Body of pancreas (tissue), 4 donors: ENCODE measurements at places on chromosomes 12 and 14.
A peak's percentile ranks its signal among the peaks of the same experiment; 100 is the strongest.

- no peaks in the 10 kb centered on the region for H3K4me1 ChIP-seq
- no peaks in the 10 kb centered on the region for H3K27me3 ChIP-seq
- no peak overlapping the region for H3K4me3 ChIP-seq
- H3K36me3 ChIP-seq = no peaks in the 10 kb centered on the region
- no peak overlapping the region for H3K27ac ChIP-seq
- DNase-seq = no peak
Observed at GRCh38 chr14:37369425-37369824, 171.7 kb downstream of the MIPOL1 start.

DNA sequence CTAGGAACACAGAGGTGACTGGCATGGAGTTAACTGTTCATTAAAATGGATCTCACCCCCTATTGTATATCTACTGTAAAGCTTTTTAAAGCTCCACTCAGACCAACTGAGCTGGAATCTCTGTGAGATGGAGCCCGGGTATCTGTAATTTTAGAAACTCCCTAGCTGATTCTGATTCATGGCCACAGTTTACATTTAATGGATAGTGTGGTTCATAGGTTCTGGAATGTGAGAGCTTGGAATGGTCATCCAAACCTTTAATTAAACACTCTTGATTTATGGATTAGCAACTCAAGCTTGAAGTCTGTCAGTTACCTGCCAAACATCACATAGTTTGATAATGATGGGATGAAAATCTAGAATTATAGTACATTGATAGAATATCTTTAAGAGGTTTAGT, 183.8 kb downstream of the SLC25A21 start:
- H3K27ac ChIP-seq = no peak overlapping the region
- H3K4me3 ChIP-seq = no peak overlapping the region
- H3K36me3 ChIP-seq = no peaks in the 10 kb centered on the region
- DNase-seq = no peak

GRCh38 chr12:24759155-24759554, 189.7 kb downstream of the BCAT1 start:
- H3K27ac ChIP-seq = peak overlapping the region; percentile 61
- H3K36me3 ChIP-seq = no peaks in the 10 kb centered on the region
- no peak for DNase-seq
- peaks cover 4% of the 10 kb centered on the region for H3K4me1 ChIP-seq
- H3K4me3 ChIP-seq = no peak overlapping the region
- no peaks in the 10 kb centered on the region for H3K27me3 ChIP-seq

GRCh38 chr14:90299408-90299807, 32.3 kb downstream of the NRDE2 start:
- H3K4me1 ChIP-seq = peaks cover 12% of the 10 kb centered on the region
- H3K4me3 ChIP-seq = no peak overlapping the region
- H3K36me3 ChIP-seq = no peaks in the 10 kb centered on the region

DNA sequence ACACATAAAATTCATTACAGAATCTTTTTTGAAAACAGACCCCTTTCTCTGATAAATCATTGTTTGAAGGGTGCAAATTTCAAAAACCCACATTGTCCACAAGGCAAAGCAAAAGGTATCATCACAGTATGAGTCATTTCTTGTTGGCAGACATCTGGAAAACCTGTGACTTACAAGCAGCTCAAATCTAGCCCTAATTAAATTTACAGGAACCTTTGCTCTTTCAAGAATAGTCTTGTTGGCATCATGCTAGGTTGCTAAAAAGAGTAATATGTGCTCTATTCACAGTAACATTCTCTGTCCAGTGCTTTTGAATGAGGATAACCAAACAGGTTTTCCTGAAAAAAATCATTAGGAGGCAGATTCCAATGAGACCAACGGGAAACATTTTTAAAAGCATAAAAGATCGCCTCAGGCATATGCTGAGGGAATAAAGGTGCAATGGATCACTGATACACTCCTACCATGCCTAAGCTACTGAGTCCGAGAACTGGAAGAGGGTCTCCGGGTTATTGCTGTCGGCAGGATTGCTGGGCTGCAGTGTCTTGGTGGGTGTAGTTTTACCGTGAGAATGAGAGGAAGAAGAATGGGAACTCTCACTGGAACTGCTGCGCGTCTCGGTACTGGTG, 55.5 kb upstream of the TTC7B start:
- H3K27ac ChIP-seq = no peak overlapping the region
- no peaks in the 10 kb centered on the region for H3K36me3 ChIP-seq
- H3K4me3 ChIP-seq = no peak overlapping the region
- no peaks in the 10 kb centered on the region for H3K27me3 ChIP-seq

DNA sequence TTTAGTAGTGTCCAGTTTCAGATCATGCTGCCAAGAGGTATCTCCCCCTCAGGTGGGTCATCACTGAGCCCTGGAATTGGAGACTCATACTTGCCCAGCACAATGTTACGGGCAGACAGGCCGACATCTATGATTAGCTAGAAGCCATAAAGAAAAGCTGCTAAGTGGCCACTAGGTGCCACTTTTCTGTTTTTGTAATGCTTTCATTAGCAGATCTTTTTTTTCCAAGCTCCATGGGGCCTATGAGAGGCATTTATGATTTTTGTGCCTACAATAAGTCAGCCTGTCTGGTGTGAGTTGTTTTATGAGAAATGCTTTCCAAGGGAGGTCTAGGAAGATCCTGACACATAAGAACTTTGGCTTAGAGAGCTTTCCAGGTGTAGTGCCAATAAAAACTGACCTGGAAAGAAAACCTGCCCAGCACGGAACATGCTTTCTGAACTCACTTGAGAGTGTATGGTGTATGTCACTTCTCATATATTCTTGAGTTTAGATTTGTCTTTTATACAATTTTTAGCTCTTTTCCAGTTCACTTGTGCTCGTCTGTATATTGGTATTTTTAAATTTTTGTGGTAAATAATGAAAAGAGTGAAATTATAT, 21.8 kb upstream of the SMCO2 start:
- H3K4me1 ChIP-seq = no peaks in the 10 kb centered on the region
- peak; percentile 48 for DNase-seq

- H3K4me1 ChIP-seq = peaks cover 6% of the 10 kb centered on the region
- no peak overlapping the region for H3K4me3 ChIP-seq
- no peak for DNase-seq
- no peak overlapping the region for H3K27ac ChIP-seq
- no peaks in the 10 kb centered on the region for H3K36me3 ChIP-seq
- no peaks in the 10 kb centered on the region for H3K27me3 ChIP-seq
Observed at GRCh38 chr14:52776816-52777215, 14.6 kb downstream of the GNPNAT1 start.

DNA sequence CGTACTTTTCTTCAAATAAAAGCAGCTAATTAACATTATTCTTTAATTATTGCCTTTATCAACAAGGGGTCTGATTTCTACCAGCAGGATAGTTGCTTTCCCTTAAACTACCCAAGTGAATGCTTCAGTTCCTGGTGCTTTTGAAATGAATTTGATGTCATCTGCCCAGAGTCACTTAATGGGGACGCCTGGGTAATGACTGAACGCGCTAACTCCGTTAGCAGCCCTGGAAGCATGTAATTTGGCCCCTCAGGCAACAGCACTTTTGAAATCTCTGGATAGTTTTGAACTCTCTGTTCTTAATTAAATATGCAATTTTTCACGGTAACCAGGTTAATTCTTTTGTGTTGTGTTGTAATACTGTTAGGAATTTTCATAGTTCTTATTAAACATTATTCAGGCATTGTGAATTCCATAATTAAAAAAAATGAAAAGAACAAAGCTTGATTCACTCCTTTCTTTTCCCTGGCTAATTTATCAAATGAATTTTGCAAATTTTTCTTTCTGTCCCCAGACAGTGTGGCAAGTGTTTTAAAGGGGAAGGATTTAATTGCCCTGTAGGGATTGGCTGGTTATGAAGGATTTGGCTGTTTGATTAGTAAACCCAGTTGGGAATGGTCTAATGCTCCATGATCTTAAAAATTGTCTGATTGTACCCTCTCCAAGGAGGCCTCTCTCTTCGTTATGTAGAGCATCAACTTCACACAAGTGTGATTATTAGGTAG, 137.5 kb upstream of the MYL2 start:
- no peak for DNase-seq
- no peaks in the 10 kb centered on the region for H3K36me3 ChIP-seq
- H3K27me3 ChIP-seq = no peaks in the 10 kb centered on the region
- H3K4me3 ChIP-seq = no peak overlapping the region
- H3K4me1 ChIP-seq = no peaks in the 10 kb centered on the region

DNA sequence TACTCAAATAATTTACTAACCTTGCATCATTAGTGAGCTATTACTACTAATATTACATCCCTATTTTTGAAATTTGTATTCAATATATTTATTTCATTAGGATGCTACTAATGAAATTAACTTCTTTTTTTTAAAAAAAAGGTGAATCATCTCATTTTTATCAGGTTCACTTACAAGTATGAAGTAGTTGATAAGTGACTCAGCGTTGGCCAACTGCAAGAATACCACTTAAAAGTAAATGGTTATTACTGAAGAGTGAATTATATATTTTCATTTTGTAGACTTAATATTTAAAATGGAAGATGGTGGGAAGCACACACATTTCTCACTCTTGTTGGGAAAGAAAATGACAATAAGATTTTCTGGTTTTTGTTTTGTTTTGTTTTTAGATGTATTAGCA, 19.6 kb downstream of the OR4N2 start:
- DNase-seq = no peak
- H3K36me3 ChIP-seq = no peaks in the 10 kb centered on the region
- no peaks in the 10 kb centered on the region for H3K27me3 ChIP-seq

GRCh38 chr14:105041841-105042765, 21.2 kb upstream of the CDCA4 start:
- H3K4me3 ChIP-seq = no peak overlapping the region
- DNase-seq = no peak
- no peaks in the 10 kb centered on the region for H3K36me3 ChIP-seq
- H3K27me3 ChIP-seq = no peaks in the 10 kb centered on the region

DNA sequence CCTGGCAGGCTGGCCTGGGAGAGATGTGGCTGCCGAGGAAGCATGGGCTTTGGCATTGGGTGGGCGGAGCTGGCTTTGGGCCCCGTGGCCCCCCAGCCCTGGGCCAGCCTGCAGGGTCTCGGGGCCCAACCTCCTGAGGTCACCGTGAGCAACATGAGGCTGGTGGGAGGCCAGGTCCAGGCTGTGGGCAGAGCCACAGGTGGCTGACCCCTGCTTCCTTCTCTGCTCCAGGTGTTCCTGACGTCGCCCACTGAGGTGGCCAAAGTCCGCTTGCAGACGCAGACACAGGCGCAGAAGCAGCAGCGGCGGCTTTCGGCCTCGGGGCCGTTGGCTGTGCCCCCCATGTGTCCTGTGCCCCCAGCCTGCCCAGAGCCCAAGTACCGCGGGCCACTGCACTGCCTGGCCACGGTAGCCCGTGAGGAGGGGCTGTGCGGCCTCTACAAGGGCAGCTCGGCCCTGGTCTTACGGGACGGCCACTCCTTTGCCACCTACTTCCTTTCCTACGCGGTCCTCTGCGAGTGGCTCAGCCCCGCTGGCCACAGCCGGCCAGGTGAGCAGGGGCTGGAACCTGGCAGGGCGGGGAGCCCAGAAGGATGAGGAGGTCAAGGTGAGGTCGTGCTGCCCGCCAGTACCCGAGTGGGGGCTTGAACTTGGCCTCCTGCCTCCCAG, 5.5 kb downstream of the SLC25A47 start:
- peak; percentile 62 for DNase-seq
- no peak overlapping the region for H3K4me3 ChIP-seq
- peaks cover 12% of the 10 kb centered on the region for H3K4me1 ChIP-seq
- peak overlapping the region; percentile 2 for H3K27ac ChIP-seq

DNA sequence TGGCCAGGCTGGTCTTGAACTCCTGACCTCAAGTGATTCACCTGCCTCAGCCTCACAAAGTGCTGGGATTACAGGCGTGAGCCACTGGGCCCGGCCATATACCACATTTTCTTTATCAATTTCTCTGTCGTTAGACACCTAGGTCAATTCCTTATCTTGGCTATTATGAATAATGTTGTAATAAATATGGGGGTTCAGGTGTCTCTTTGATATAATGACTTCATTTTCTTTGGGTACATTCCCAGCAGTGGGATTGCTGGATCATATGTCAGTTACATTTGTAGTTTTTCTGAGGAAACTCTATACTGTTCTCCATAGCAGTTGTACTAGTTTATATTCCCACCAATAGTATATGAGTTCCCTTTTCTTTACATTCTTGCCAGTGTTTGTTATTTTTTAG, 67.8 kb upstream of the DDHD1 start:
- no peak overlapping the region for H3K27ac ChIP-seq
- DNase-seq = no peak
- no peaks in the 10 kb centered on the region for H3K36me3 ChIP-seq
- no peak overlapping the region for H3K4me3 ChIP-seq

GRCh38 chr14:26004342-26004741, 593.5 kb downstream of the NOVA1 start:
- H3K4me3 ChIP-seq = no peak overlapping the region
- no peaks in the 10 kb centered on the region for H3K4me1 ChIP-seq
- no peaks in the 10 kb centered on the region for H3K36me3 ChIP-seq
- H3K27ac ChIP-seq = no peak overlapping the region

- no peaks in the 10 kb centered on the region for H3K36me3 ChIP-seq
- H3K4me1 ChIP-seq = no peaks in the 10 kb centered on the region
- DNase-seq = no peak
- H3K4me3 ChIP-seq = no peak overlapping the region
- H3K27me3 ChIP-seq = no peaks in the 10 kb centered on the region
Observed at GRCh38 chr14:87468531-87468930, 524.5 kb downstream of the GALC start.

DNA sequence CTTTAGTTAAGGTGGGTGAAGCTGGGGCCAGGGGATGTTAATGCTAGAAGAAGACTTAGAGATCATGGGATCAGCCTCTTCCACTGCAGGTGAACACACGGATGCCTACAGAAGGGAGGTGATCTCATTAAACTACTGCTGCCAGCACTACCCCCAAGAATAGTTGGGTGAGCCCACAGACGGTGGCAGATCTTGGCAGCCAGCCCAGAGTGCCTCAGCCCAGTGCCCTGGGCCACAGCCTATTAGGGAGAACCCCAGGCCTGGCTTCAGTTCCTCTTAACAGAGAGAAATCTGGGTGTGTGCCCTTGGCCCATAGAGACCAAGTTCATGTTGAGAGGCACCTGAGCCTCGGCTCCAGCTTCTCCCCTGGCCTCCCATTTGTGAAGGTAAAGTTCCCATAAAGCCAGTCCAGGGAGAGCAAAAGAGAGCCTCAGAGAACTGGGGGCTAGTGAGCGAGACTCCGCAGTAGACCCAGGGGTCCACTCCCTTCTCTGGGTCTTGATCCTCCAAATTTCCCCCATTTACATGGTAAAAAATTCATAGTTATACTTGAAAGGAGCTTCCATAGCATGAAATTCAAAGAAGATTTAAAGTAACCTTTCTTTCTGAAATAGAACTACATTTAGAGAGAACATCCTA, 125.0 kb upstream of the CCND2 start:
- no peak overlapping the region for H3K4me3 ChIP-seq
- peak; percentile 30 for DNase-seq
- H3K36me3 ChIP-seq = no peaks in the 10 kb centered on the region
- no peaks in the 10 kb centered on the region for H3K27me3 ChIP-seq

GRCh38 chr12:50231346-50231745, 52.0 kb downstream of the LIMA1 start:
- no peaks in the 10 kb centered on the region for H3K4me1 ChIP-seq
- H3K27me3 ChIP-seq = no peaks in the 10 kb centered on the region
- H3K36me3 ChIP-seq = no peaks in the 10 kb centered on the region
- no peak overlapping the region for H3K4me3 ChIP-seq
